BE2C (cell line): ENCODE measurements at places on chromosomes 7 and 10.

- no peak for DNase-seq
Measured at GRCh38 chr10:98609265-98609664, 162.5 kb upstream of the HPS1 start.

- DNase-seq = no peak
Measured at GRCh38 chr10:98067165-98067564, 36.7 kb upstream of the CRTAC1 start.

- DNase-seq = peak; percentile 34
Measured at GRCh38 chr7:28793381-28794085, 164.6 kb downstream of the TRIL start.

- DNase-seq = peak; percentile 87
Measured at GRCh38 chr7:18495412-18496340, at the start of gene HDAC9. HDAC9 (plus strand) TSS chr7:18495749; CDS start chr7:18496303, 554 bp downstream.

- peak; percentile 45 for DNase-seq
Measured at GRCh38 chr7:66125052-66125694, 10.5 kb downstream of the CRCP start.

- peak; percentile 17 for DNase-seq
Measured at GRCh38 chr10:17835688-17836087, 26.5 kb downstream of the MRC1 start.

- no peak for DNase-seq
Measured at GRCh38 chr10:123774132-123774742, 108.1 kb downstream of the GPR26 start.

DNA sequence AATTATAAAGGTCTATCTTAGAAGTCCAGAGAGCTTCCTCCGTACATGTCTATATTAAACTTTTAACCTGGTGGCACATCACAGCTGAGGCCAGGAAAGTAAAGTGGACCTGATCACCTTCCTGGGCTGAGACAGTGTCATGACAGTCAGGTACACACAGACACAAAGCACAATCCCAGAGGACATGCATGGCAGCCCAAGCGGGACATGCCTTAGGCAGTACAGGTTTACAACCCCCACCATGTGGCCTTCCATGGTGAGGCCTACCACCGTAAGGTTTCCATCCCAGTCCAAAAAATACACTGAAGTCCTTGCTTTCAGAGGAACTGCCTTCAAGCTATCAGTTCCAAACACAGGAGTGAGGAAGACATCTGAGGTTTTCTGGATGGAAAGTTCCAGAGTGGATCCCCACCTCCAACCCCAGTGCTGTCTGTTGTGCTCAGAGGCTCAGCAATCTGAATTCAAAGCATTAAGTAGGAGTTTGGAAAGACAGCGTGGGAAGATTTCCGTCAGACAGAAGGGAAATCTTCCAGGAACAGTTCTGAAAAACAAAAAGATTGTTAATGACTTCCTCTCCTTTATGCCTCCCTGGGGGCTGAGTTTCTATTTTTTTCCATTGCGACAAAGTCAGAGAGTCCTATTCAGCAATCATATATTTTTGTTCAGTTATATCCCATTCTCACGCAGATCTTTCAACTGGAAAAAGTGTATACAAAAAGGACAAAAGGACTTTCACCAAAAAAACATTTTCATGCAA lies 20.1 kb downstream of the IFIT3 start:
- no peak for DNase-seq

DNA sequence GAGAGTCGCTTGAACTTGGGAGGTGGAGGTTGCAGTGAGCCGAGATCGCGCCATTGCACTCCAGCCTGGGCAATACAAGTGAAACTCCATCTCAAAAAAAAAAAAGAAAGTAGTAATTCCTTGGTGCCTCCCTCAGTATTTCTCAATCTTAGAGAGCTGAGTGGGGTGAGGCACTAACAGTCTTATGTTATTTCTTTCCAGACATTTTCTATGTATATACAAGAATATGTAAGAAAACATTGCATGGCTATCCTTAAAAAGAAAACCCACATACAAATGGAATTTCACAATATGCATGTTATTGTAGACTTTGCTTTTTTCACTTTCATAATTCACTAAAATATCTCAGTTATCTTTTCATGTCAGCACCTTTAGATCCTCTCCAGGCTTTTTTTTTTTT lies 13.6 kb upstream of the SLF2 start:
- DNase-seq = no peak

DNA sequence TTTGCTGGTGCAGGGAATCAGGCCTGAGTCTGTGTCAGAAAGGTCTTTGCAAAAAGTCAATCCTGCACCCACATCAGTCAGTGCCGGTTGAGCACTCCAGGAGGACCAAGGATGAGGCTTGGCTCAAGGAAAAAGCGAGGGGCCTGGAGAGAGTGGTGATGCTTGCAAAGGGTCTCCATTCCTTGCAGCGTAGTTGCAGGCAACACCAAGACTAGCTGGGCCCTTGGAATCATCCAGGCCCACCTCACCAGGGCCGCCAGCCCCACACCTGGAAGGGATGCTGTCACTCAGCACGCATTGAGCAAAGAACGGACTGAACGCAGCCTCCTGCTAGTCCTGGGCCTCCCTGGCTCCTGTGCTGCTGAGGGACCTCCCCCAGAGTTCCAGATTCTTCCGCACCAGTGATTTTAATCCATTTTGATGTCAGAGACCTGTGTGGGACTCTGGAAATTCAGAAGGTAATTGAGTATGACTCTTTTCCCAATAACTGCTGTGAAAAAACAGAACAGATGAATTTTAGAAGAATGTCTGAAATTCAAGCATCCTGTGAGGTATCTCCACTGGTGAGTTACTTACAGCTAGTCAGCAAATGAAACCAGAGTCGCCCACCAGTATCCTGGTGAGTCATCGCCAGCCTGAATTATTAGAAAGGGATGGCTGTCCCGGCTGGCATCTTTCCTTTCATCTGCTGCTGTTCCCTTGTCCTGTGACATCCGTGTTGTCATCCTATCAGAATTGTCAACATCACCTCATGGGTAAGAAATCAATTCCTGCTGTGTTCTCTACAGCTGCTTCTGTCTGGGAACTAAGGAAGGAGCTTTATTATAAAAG lies 150.8 kb upstream of the NPS start:
- peak; percentile 42 for DNase-seq

DNA sequence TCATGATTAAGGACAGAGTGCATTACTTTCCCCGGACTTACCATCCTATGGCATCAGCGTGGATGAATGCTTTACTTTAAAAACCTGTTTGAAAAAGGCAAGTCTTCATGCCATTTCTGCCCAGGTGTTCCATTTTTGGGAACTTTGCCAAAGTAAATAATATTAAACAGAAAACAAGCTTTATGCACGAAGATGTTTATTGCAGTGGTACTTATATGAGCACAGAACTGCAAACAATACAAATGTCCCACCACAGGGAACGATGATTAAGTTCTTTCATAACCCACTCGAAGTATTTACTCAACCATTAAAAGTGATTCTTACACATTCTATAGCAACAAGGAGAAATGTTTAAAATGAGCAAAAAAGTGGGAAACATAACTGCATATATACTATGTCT lies 109.7 kb upstream of the GDF10 start:
- no peak for DNase-seq

- DNase-seq = no peak
Measured at GRCh38 chr10:79434821-79435251, 10.6 kb downstream of the ZCCHC24 start.

DNA sequence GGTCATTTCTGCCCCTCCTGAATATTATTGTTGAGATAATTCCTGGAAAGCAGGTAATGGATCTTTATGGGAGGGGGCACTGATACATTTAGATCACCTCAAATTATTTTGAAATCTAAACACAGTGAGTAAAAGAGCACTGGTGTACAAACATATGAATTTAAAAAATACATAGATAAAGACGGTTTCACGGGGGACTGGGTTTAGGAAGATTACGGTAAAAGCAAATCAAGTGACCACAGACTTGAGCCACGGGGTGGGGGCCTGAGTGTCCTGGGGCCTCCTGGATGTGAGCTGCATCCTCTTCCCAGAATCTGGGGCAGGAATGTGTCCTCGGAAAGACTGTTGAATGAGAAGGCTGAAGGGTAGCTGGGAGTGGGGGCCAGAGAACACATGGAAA lies 219.1 kb upstream of the KLF6 start:
- no peak for DNase-seq

GRCh38 chr10:91287912-91288311 lies 67.4 kb downstream of the PCGF5 start:
- no peak for DNase-seq

DNA sequence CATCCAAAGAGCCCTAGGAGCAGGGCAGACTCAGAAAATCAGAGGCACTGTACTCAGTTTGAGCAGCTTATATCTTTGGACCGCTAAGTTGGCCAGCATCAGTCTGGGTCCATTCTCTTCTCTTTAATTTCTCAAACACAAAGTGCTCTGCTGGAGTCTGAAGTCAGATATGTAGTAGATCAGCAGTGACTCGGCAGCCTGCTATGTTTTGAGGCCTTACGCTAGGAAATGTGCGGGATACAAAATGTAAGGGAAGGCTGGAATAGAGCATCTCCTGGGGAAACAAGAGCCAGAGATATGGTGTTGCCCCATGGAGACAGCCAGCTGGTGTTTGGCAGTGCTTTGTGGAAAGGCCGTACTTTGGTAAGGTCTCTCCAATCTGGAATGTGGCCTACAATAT lies 60.6 kb upstream of the VKORC1L1 start:
- DNase-seq = no peak

DNA sequence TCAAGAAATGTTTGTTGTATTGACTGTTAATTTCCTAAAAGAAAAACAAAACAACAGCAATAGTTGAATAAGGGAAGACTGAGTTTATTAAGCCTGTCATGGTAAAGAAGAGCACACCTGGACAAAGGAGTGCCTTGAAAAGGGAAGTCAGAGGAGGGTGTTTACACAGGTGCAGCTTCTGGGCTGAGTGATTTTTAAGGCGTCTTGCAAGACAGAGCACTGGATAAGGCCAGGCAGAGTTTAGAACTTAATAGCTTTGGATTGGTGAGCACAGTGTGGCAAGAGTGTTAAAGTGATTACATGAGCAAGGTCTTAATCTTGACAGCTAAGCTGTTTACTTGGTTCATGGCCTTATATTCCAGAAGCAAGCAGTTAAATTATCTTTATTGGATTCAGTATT lies 423.2 kb downstream of the CNTNAP2 start:
- DNase-seq = no peak

- DNase-seq = no peak
Measured at GRCh38 chr7:1725766-1726630, 55.9 kb downstream of the ELFN1 start.

DNA sequence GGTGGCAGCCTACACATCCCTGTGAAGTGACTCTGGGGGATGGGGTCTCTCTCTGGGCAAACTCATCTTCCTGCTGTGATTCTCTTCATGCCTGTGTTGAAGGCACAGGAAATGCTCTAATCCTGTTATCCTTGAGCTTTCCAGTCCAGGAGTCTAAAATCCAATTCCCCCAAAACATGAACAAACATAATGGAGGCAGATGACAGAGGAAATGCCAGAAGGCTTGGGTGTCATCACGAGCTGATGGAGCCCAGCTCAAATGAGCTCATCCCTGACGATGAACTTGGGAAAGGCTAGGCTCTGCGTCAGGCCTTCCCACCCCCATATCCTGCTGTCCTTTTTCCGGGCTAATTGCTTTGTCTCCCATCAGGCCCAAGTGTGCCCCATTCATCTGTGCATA lies 165.9 kb upstream of the PODXL start:
- DNase-seq = no peak

DNA sequence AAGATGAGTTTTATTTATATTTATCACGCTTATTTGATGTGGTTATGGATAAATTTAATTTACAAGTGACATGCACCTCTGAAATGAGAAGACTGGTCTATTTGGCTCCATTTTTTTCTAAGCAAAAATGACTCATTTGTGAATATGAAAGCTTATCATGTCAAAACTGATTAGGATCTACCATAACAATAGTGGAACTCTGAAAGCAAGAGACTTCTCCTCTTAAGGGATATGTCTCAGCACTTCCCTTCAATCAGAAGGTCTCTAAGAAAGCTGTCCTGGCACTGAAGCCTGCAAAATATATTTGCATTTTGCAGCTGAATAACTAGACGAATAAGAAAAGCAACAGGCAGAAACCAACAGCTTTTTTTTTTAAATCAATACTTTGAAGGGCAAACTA lies 12.7 kb downstream of the FAS start:
- DNase-seq = no peak

- no peak for DNase-seq
Measured at GRCh38 chr10:122354383-122354782, 20.1 kb upstream of the PLEKHA1 start.
